ENCODE measurements at places on chromosomes 2 and 18.

GRCh38 chr18:59270689-59271257 lies 2.5 kb downstream of the RAX start:
- DNase-seq, result no peak

DNA sequence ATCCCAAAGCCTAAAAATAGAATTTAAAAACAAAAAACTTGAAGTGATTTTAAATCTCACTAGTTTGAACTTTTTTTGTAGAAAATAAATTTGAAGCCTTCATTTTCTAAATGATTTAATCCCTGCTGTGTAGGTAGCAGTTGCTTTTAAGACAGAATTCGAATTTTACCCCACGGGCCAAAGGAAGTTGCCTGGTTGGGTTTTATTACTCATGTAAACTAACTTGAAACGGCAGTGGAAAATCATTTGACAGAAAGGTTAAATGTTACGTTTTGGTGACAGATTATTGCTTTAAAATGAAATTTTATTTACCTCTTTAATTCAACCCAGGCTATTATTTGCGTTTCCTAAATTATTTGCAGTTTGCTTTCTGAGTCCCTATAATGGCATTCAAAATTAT lies 2.0 kb downstream of the MAPRE2 start:
- no peak for DNase-seq

DNA sequence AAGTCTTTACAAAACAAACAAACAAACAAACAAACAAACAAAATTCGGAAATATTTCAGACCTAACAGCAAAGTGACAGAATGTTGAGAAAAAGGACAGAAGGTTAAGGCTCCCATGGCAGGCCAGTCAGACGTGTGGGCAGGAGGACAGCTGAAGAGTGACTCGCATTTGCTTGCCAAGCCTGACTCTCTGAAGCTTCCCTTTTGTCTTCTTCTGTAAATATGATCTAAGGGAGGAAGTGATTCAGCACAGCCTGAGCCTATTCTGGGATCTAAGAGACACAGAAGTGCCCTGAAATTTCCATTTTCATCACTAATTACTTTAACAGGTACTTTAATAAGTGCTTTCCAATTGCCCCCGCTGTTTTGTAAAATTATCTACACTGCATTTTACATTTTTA lies 134.0 kb upstream of the LYPD1 start:
- DNase-seq, result peak; percentile 48

DNA sequence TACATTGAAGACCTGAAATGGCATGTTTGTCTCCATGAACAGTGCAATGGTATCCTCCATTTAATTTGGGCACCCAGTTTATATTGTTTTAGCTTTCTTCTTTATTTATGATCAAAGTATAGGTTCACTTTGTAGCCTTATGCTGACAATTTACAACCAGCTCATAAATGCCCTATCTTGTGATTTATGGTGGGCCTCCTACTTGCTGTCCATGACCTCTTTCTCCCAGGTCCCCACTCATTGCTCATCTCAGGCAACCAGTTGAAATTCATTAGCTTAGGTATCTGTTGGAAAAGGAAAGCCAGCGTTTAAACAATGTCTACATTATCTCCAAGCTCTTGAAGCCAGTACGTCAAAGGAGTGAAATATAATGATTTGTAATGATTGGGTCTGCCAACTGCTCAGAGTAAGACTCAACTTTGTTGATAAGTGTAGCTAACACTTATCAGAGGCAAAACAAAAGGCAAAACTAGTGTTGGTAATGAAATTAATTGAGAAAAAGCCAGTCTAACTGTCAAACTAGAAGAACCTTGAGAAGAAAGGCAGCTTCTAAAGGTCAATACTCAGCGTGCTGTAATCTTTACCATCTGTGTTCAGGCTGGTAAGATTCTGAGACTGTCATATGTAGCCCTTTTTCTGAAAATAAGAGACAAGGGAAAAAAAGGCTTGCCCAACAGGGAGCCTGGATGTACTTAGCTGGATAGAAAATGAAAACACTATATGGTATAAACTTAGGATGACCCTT lies 695.9 kb downstream of the EPHA4 start:
- no peak for DNase-seq

GRCh38 chr2:226213717-226214116 lies 585.9 kb downstream of the IRS1 start:
- no peak for DNase-seq

GRCh38 chr2:207395535-207396251 lies 134.1 kb upstream of the CREB1 start:
- no peak for DNase-seq

- no peak for DNase-seq
Measured at GRCh38 chr2:137021763-137022162, 256.4 kb downstream of the THSD7B start.

DNA sequence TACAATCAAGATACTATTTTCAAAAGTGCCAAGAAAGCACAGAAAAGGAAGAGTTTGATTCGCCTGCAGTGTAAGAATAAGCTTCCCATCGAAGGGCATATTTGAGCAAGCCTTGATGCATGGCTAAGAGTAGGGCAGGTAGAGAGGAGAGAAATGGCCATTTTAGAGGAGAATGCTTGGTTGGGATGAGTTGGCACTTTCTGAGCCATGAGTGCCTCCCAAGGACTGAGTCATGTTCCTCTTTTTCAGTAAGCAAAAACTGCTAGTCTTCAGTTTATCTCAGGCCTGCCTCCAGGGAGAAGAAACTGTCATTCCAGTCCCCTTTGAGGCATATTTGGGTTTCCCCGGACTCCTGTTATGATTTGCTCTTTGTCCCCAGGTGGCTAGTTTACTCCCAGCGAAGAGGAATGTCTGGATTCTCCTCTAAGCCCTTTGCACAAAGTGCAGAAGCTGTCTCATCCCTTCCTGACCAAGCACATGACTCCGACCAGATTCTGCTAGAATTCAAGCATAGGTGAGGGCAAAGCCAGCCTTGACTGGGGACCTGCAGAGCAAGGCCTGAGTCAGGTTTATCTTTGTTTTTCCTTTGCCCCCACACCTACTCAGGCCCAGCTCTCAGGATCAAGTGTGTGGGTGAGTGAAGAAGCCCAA lies 115.2 kb downstream of the TTC32 start:
- DNase-seq, result no peak

GRCh38 chr18:37282386-37283037 lies 283.1 kb downstream of the CELF4 start:
- no peak for DNase-seq

DNA sequence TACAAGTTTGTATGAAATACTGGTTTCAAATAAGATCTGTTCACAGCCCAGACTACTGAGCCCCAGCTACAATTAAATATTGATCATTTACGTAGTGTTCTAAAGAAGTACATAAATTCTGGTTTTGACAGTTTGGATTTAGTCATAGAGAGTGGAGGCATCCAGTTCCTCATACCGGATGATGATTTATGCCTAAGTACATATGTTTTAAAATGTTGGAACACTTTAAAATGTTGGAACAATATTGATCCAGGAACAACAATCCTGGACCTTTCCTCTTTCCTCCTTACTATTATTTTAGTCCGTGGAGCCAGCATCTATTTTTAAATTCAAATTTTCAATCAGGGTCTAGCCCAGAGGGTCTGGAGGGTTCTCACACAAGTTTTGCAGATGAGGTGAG lies 22.8 kb upstream of the TTN start:
- DNase-seq, result no peak

- DNase-seq, result no peak
Measured at GRCh38 chr2:136125236-136125635, 7.3 kb upstream of the CXCR4 start.

GRCh38 chr2:180707175-180707883 lies 273.1 kb upstream of the UBE2E3 start:
- DNase-seq, result peak; percentile 85

- no peak for DNase-seq
Measured at GRCh38 chr2:129763190-129763846, 216.1 kb upstream of the RAB6C start.

DNA sequence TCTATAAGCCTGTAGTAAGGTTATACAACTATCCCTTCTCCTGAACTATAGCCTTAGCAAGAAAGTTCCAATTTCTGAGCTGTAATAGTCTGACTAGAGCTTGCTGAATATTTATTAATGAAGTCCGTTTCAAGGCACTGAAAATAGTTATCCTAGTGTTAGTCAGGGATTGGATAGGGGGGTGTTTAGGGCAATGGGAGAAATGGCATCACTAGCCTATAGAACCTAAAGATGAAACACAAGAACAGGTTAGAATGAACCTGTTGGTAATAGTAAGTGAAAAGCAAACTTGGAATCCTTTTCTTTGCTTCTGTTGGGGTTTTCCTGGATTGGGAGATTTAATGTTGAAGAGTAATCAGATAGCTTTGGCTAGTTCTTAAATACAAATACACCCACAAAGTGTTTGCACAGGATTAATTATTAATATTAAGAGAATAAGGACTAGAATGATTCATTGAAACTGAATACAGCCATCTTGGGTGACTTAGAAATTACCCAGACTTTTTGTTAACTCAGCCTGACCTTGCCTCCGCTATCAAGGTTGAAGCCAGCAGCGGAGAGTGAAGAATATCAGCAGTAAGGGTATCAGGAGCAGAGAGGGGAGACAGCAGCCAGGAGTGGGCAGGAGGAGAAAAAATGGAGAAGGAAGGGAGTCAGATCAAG lies 14.4 kb downstream of the CCNT2 start:
- DNase-seq, result no peak

- no peak for DNase-seq
Measured at GRCh38 chr18:10475654-10476291, 21.3 kb downstream of the APCDD1 start.

GRCh38 chr2:240640939-240641338 lies 15.7 kb downstream of the GPR35 start:
- no peak for DNase-seq

DNA sequence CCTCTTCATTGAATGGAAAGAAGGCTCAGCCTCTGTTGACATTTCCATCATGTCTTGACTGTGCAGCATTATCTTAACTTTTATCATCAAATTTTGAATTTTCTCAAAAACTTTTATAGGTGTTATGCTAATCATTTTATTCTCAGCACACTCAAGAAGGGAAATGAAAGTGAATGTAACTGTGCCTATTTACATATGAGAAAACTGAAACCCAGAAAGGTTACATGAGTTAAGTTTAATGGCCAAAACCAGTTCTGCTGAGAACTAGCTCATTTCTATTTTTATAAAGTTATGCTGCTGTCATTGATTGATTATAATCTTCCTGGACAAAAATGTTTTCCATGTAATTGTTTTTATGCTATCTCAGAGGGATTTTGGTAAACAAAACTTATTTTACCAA lies 618.8 kb upstream of the NRXN1 start:
- DNase-seq, result no peak

GRCh38 chr2:159792599-159792998 lies 5.4 kb downstream of the CD302 start:
- no peak for DNase-seq

DNA sequence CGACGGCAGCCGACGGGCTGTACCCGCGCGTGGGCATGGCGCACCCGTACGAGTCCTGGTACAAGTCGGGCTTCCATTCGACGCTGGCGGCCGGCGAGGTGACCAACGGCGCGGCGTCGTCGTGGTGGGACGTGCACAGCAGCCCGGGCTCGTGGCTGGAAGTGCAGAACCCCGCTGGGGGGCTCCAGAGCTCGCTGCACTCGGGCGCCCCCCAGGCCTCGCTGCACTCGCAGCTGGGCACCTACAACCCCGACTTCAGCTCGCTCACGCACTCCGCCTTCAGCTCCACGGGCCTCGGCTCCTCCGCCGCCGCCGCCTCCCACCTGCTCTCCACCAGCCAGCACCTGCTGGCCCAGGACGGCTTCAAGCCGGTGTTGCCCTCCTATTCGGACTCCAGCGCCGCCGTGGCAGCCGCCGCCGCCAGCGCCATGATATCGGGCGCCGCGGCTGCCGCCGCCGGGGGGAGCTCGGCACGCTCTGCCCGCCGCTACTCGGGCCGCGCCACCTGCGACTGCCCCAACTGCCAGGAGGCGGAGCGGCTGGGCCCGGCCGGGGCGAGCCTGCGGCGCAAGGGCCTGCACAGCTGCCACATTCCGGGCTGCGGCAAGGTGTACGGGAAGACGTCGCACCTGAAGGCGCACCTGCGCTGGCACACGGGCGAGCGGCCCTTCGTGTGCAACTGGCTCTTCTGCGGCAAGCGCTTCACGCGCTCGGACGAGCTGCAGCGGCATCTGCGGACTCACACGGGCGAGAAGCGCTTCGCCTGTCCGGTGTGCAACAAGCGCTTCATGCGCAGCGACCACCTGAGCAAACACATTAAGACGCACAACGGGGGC lies 2.0 kb downstream of the SP9 start:
- DNase-seq, result peak; percentile 8

GRCh38 chr2:79511320-79511951 lies 1.4 kb upstream of the CTNNA2 start:
- no peak for DNase-seq

DNA sequence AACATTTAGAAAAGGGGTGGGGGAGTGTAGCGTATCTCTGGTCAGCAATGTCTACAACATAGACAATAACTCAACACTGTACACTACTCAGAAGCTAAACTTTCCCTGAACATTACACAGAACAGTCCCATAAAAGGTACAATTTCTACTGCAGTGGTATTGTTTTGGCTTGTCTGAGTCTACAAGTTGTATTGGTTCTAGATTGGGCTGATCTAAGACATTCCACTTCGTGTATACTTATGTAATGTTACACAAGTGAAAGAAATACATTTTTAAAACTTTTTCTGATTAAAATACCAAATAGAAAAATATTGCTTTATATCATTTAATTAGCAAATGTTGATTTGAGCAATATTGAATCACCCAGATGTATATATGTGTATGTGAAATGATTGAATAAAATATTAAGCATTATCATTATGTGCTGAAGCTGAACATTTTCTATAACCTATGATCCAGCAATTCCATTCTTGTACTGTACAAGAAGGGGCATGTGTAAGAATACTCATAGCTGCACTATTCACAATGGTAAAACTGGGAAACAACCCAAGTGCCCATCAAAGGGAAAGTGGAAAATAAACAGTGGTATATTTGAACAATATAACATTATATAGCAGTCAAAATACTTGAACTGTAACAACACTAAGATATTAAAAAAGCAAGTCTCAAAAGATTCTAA lies 52.4 kb downstream of the VSNL1 start:
- no peak for DNase-seq

All from NCI-H1436 (cell line).